Ureter (tissue), 1 donor: ENCODE measurements at places on chromosomes 6 and 20. TPM values are rescaled to one million over a fixed set of nuclear protein-coding genes. Genes with fewer than 3 reads are reported as not detected.

- DNase-seq: no peak
Observed at GRCh38 chr20:40305303-40305702, 383.7 kb downstream of the MAFB start.

DNA sequence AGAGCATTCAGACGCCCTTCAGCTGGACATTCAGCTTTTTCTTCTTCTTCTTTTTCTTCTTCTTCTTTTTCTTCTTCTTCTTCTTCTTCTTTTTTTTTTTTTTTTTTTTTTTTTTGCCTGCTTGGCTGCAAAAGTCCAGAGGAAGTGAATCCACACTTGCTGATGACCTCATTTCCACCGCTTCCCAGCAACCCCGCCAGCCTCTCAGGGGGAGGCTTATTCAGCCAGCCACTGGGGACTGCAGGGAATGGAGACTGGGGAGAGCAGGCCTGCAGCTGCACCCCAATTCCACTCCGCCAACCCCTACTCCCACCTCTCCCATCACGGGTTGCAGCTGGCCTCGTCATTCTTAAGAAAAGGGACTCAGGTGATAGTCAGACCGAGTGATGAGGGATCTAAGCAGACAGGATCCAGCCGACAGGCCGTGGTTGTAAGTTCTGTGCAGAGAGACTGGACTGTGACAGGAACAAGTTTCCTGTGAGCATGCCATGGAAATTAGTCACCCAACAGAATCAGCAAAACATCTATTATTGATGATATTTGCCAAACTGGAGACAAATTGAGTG is 59.0 kb upstream of the QKI start:
- no peak for DNase-seq

DNA sequence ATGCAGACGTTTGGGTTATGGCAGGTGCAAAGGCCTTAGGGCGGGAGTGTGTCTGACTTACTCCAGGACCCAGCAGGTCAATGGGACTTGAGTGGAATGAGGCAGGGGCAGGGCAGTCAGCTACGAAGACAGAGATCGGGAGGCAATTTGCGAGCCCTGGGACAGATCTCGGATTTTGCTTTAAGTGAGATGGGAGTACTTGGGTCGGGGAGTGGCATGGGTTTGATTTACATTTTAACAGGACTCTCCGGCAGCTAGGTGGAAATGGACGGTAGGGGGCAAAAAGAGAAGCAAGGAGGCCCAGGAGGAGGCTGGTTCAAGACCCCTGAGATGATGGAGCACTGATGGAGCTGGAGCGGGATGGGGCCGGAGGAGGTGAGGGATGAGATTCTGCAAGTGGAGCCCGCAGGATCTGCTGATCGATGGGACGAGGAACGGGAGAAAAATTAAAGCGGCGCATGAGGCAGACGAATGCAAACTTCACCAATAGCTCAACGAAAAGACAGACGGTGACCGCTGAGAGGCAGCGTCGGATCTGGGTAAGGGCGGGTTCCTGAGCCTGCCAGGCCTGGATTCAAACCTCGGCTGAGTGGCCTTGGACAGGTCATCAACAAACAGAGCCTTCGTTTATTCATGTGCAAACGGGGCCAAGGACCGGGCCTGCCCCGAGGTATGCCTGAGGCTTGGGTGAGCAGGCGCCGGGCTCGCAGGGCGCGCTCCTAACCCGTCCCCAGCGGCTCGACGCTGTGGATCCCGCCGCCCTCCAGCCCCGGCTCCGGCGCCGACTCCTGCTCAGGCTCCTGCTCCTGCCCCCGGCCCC is 756 bp upstream of the RBCK1 start:
- DNase-seq: peak; percentile 76

DNA sequence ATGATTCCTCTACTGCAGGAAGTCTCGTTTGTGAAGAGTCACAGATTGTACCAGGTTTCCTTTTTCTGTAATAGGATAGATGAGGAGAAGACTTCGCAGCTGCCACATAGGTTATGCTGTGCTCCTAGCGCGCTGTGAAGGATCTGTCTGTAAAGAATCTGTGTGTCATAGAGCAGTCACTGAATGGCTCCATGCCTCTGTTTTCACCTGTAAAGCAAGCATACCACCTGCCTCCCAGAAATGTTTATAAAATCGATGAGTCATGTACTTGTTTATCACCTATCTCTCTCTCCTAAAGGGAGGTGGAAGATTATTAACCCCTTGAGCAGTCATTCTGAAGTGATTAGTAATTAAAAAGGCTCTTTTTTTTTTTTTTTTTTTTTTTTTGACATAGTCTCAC is 86.6 kb downstream of the TFAP2B start:
- DNase-seq: no peak

GRCh38 chr20:49483018-49483695 is 689 bp upstream of the KCNB1 start:
- DNase-seq: no peak

DNA sequence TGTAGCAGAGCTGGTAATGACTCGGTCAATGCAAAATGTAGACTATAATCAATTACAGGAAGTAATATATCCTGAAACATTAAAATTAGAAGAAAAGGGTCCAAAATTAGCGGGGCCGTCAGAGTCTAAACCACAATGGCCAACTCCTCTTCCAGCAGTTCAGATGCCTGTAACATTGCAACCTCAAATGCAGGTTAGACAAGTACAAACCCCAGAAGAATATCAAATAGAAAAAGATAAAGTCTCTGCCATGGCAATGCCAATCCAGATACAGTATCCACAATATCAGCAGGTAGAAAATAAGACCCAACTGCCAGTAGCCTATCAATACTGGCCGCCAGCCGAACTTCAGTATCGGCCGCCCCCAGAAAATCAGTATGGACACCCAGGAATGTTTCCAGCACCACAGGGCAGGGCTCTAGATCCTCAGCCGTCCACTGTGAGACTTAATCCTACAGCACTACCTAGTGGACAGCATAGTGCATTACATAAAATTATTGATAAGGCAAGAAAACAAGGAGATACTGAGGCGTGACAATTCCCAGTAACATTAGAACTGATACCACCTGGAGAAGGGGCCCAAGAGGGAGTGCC is 158.4 kb downstream of the GPX5 start:
- DNase-seq: no peak

GRCh38 chr6:23692184-23692583 is 433.8 kb upstream of the NRSN1 start:
- no peak for DNase-seq

GRCh38 chr6:130019326-130020072 is 1.1 kb downstream of the L3MBTL3 start:
- DNase-seq: peak; percentile 55

Gene GSTA3
- total RNA-seq: not detected

Gene SLA2
- 1.5 TPM for total RNA-seq

Gene FAM184A
- 2.3 TPM for total RNA-seq

Gene MUC21
- total RNA-seq: not detected

Gene CLVS2
- 0.18 TPM for total RNA-seq
